ENCODE measurements at places on chromosomes 12 and 14.

DNA sequence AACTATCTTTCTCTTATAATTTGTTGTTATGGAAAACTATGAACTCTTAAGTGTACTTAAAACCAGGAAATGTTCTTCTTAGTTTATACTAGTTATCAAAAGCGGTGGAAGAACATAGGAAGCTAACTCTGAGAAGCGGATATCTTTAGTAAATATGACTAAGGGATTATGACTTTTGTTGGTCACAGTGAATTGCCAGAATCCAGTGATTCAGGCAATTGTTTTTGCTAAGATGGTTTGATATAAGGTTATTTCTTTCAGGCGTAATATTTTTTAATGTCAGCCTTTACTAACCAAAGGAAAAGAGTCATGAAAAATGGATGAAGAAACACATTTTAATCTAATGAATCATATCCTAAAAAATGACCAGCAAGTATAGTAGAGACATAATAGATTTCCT, 473.5 kb downstream of the FOXG1 start:
- no peak for DNase-seq

GRCh38 chr12:53096089-53096741, 1.3 kb upstream of the IGFBP6 start:
- no peak for DNase-seq

DNA sequence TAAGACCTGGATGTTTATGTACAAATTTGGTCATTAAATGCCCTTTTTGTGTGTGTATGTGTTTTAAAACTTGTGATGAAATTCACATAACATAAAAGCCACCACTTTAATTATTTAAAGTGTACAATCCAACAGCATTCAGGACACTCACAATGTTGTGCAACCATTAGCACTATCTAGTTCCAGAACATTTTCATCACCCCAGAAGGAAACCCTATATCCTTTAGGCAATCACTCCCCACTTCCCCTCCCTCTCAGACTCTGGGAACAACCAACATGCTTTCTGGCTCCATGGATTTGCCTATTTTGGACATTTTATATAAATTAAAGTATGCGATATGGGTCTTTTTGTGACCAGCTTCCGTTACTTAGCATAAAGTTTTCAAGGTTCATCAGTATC, 124.6 kb downstream of the TTC7B start:
- no peak for DNase-seq

- no peak for DNase-seq
Observed at GRCh38 chr14:50095895-50096294, 20.5 kb downstream of the VCPKMT start.

- no peak for DNase-seq
Observed at GRCh38 chr12:66141299-66141698, 10.7 kb upstream of the LLPH start.

DNA sequence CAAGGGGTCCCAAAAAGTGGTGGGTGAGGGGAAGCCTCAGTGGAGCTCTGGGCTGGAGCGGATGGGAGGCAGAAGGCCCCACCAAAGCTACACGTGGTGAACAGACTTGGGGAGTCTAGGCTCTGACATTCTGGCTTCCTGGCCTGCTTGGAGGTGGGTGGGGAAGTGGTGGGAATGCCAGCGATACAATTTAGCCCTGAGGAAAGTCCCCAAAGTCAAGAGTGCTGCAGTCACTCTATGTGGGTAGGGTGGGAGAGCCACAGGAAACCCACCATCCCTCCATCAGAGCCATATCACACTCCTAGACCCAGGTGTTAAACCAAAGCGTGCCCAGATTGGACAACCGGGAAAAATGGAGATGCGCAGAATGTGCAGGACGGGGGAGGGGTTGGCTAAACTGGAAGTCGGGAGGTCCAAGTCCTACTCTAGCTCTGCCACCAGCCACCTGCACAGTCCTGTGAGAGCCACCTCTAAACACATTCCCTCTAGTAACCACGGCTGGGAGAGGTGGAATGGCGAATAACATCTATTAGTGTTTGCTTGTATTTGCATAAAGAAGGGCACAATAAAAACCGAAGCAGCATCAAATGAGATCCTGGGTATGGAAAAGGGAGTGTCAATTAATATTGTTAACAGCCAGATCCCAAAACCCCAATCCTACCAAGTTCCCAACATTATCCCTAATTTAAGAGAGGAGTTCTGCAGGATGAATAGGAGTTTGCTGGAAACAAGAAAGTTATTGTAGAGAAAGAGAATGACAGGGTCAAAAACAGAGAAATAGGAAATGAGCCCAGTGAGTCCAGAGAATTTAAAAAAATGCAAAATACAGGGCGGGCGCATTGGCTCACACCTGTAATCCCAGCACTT, 14.0 kb upstream of the CD9 start:
- no peak for DNase-seq

GRCh38 chr12:7219599-7220243, 30.2 kb downstream of the PEX5 start:
- peak; percentile 71 for DNase-seq

DNA sequence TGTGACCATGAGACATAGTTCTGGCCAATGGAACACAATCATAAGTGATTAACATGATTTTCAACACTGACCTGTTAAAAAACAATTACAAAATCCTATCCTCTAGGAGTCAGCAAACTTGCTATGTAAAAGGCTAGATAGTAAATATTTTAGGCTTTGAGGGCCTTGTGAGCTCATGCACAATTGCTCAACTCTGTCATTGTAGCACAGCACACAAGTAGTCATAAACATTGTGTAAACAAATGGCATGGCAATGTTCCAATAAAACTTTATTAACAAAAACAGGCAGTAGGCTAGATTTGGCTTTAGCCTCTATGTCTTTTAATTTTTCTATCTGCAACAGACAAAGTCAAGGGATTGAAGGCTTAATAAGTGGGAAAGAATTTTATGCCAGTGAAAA, 350.7 kb downstream of the C12orf50 start:
- DNase-seq, result no peak

DNA sequence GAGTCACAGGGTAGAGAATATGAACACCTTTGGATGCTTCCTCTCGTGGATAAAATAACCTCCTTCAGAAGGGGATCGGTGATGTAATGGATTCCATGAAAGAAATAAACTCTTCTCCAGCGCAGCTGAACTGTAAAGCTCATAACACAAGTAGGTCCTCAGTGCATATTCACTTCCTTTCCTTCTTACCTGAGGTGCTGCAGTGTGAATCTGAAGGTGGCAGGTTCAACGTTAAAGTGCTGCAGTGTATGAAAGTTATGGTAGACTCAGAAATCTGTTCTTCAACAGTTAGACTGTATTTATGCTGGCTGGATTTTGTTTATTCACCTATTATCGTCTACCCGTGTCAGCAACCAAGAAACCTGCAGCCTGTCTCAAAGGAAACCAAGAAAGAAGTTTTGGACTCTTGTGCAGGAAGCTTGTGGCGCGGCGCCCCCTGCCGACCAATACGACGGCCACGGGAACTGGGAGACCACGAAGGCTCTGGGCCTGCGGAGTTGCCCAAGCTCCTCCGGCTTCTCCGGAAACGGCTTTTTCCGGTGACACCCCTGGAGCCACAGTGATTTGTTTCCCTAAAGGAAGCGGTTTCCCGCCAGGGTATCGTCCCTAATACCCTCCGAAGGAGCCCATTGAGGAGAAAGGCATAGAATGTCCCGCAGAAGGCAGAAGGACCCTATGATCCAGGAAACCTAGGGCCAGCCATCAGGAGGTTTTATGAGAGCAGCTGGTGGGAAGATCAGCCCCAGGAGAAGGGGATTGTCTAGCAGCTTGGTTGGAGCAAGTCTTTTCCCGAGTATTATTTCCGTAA, 17.6 kb upstream of the RNASE3 start:
- DNase-seq, result peak; percentile 84

GRCh38 chr12:15581006-15581405, 208.2 kb downstream of the EPS8 start:
- DNase-seq, result no peak

- no peak for DNase-seq
Observed at GRCh38 chr12:91105807-91106206, 5.5 kb downstream of the LUM start.

- no peak for DNase-seq
Observed at GRCh38 chr14:50758305-50758704, 72.7 kb downstream of the NIN start.

DNA sequence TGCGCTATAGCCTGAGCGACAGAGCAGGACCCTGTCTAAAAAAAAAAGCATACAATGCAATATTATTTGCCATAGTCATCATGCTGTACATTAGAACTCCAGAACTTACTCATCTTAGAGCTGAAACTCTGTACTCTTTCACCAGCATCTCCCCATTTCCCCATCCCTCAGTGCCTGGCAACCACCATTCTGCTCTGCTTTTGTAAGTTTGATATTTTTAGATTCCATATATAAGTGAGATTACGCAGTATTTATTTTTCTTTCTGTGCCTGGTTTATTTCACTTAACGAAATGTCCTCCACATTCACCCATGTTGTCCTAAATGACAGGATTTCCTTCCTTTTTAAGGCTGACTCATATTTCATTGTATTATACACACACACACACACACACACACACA, 121.8 kb downstream of the BBS10 start:
- DNase-seq, result no peak

DNA sequence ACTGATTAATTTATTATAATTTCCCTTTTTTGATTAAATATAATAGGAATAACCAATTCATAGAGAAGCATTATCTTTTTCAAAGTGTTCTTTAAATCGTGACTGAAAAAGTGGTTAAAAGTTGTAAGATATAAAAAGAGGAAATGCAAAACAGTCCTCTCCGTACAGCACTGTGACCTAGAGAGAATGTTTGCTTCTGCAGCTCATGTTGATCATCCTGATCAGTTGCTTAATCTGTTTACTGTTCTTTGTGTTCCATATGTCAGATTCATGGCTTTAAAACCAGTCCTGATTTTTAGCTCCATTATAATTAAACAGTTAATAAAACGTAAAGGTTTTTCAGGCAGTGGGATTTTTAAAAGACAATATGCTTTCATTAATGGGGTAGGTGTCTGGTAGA, 4.7 kb downstream of the TTC8 start:
- DNase-seq, result no peak

DNA sequence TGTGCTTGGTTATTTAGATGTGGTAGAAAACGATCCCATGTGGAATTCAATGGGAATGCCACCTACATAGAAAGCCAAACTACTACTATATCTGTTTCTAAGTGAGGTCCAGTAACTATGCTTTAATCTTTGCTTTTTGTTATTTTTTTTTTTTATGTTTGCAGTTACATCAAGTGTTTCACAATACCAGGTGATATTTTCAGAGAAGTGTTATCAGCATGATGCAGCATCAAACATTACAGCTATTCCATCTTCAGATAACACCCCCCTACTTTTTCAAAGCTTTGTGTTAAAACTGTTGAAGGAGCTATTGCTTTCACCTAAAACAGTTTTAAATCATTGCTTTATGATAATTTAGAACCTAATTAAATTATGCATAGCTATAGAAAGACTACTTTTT, 163.8 kb upstream of the SLC16A7 start:
- DNase-seq, result no peak

DNA sequence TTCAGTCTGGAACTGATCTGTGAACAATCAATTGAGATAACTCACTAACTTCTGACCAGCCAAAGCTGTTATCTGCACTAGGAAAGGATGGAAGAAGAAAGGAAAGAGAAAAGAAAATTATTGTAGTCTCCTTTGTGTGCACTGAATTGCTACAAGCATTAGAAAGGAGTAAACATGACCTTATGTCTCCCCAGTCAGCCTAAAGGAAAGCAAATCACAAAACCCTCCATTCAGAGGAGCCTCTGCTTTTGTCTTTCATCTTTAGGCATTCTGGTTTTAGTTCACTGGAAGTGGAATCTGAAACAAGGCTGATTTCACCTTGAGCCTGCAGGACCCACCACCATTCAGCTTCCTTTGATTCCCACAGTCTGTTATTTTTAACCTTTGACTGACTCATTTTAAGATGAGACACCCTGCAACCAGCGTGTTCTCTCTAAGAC, 26.0 kb downstream of the TBX3 start:
- no peak for DNase-seq

DNA sequence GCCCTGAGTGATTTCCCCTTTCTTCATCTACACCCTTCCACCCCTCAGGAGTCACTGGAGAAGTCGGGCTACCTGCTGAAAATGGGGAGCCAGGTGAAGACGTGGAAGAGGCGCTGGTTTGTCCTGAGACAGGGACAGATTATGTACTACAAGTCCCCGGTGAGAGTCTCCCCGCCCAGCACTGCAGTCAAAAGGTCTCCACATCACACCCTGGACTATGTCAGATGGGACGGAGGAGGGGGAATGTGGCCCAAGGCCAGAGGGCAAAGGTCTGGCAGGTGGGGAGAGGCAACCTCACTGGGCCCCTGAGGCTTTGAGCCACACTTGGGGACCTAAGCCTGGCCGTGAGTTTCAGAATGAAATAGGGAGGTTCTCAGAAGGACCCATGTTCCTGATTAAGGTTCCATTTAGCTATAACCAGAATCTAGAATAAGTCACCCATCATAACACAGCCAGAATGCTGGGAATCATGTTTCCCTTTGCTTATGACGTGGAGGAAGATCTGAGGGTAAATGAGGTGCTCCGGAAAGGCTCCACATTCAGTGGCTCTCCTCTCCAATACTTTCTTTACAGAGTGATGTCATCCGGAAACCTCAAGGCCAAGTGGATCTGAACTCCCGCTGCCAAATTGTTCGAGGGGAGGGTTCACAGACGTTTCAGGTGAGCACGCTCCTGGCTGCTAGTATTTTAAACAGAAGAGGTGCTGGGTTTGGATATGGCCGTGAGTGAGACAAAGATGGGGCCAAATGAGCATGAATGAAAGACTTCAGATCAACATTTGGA, 26.6 kb downstream of the PIGH start:
- DNase-seq, result no peak

DNA sequence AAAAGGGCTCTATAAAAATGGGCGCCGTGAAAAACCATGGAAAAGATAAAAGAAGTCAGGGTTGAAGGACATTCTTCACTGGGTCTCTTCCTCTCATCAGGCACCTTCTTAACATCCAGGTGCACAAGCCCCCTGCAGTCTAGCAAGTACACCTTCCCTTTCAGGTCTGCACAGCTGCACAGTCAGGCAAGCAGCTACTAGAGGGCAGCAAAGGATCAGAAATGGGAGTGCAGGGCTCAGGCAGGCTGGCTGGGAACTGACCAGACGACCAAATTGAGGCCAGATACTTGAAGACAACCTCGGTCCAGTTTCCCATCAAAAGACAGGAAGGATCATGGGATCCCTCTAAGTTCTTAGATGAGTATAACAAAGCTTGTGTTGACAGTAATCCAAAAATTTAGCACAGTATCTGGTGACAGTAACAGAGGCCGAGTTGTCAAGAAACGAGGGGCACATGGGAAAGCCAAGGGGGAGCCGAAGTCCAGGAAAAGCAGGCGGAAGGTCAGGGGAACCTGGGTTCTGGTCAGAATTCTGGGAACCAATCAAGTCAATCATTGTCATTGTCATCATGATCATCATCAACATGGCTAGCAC, 10.1 kb upstream of the GRIP1 start:
- DNase-seq, result peak; percentile 35
